ENCODE measurements at places on chromosomes 16 and 17.

- DNase-seq = no peak
These were observed 9.2 kb downstream of the ZDHHC7 start for GRCh38 chr16:85002099-85002541.

- no peak for DNase-seq
These were observed 22.2 kb upstream of the ADAMTS18 start for GRCh38 chr16:77457046-77457445.

- DNase-seq = peak; percentile 91
These were observed at the start of the genes GLOD4 and MRM3 for GRCh38 chr17:781805-782731. Gene GLOD4, minus strand, starts transcription at chr17:782280. Its CDS starts 25 bp downstream, at chr17:782255. Gene MRM3, plus strand, starts transcription at chr17:782353. Its CDS starts 26 bp downstream, at chr17:782379.

GRCh38 chr17:81383504-81384421 lies 11.5 kb upstream of the BAHCC1 start:
- no peak for DNase-seq

GRCh38 chr17:14318918-14319205 lies 18.0 kb downstream of the HS3ST3B1 start:
- no peak for DNase-seq
